A549 treated with Mapracorat at 1 μM for 4 hours (cell line): ENCODE measurements at places on chromosomes 16 and 17. TPM values are rescaled to one million over a fixed set of nuclear protein-coding genes. Genes with fewer than 3 reads are reported as not detected.

MEIOB gene
- 1.1 to 1.9 TPM (median 1.4 TPM) in 5 replicates for total RNA-seq

ATXN1L gene
- total RNA-seq, result 13.5 to 19.0 TPM (median 17.5 TPM) in 5 replicates

CES3 gene
- total RNA-seq, result 2.3 to 3.6 TPM (median 2.4 TPM) in 5 replicates

CD19 gene
- total RNA-seq, result not detected in 5 replicates

EMC8 gene
- total RNA-seq, result 58.1 to 72.5 TPM (median 71.5 TPM) in 5 replicates

HSD11B2 gene
- 1.6 to 2.4 TPM (median 2.1 TPM) in 5 replicates for total RNA-seq

CDK5R1 gene
- total RNA-seq, result 4.6 to 6.3 TPM (median 5.8 TPM) in 5 replicates

ZP2 gene
- total RNA-seq, result not detected in 5 replicates

GRAPL gene
- total RNA-seq, result 0.22 TPM in 1 of 5 replicates, not detected in the others

ADAMTS18 gene
- 0.06 TPM in 1 of 5 replicates, not detected in the others for total RNA-seq

CCDC92B gene
- total RNA-seq, result 0.10 to 0.19 TPM (median 0.15 TPM) in 5 replicates

SCARF1 gene
- 0.20 to 0.38 TPM (median 0.27 TPM) in 5 replicates for total RNA-seq

GNAO1 gene
- 0.40 to 0.88 TPM (median 0.63 TPM) in 5 replicates for total RNA-seq

ELMO3 gene
- 0.70 to 1.8 TPM (median 1.1 TPM) in 5 replicates for total RNA-seq

SALL1 gene
- total RNA-seq, result 0.16 to 0.35 TPM (median 0.28 TPM) in 5 replicates

ECI1 gene
- total RNA-seq, result 44.3 to 102 TPM (median 91.5 TPM) in 5 replicates

VKORC1 gene
- total RNA-seq, result 112 to 146 TPM (median 143 TPM) in 5 replicates

GAS2L2 gene
- total RNA-seq, result 0.04 to 0.08 TPM (median 0.08 TPM) in 5 replicates

TMIGD1 gene
- not detected in 5 replicates for total RNA-seq

ST6GALNAC1 gene
- total RNA-seq, result 0.21 to 0.49 TPM (median 0.37 TPM) in 5 replicates

PPP1R1B gene
- 0.11 to 0.12 TPM (median 0.11 TPM) in 3 of 5 replicates, not detected in the others for total RNA-seq
